ENCODE measurements at places on chromosomes 1 and 21.

GRCh38 chr1:68237040-68237439 lies 4.7 kb upstream of the WLS start:
- DNase-seq: no peak

DNA sequence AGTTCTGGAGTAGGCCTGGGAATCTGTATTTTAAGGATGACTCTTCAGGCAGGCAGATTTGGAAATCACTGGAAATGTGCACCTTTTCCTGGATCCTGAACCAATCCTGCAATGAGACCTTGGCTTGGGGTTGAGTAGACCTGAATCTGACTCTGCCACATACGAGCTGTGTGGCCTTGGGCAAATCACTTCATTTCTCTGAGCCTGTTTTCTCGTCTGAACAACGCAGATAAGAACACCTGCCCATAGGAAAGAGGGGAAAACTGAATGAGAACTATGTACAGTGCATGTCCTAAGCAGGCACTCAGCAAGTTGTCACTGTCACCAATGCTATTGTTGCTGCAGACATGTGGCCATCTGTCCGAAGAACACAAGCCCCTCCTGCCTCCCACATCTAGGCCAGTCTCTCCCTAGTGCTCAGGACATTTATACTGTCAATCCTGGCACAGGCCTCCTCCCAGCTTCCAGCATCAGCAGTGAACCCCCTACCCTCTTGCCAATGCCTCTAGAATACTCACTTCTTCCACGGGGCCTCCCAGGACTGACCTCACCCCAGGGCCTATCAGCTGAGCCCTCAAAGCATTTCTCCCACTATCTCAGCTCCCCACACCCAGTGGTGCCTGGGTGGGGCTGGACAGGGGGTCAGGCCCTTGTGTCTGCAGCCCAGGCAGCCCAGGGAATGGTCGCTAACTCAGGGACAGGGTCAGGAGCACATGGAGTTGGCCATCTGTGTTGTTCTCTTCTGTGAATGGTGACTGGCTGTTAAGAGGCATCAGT lies 88.8 kb upstream of the ZBTB40 start:
- DNase-seq: no peak

- DNase-seq: no peak
Observed at GRCh38 chr1:27489501-27489972, 430 bp downstream of the WASF2 start.

GRCh38 chr1:98870959-98871903 lies 133.4 kb downstream of the PLPPR5 start:
- no peak for DNase-seq

GRCh38 chr1:186375929-186376319 lies 286 bp downstream of the ODR4 start:
- DNase-seq: no peak

DNA sequence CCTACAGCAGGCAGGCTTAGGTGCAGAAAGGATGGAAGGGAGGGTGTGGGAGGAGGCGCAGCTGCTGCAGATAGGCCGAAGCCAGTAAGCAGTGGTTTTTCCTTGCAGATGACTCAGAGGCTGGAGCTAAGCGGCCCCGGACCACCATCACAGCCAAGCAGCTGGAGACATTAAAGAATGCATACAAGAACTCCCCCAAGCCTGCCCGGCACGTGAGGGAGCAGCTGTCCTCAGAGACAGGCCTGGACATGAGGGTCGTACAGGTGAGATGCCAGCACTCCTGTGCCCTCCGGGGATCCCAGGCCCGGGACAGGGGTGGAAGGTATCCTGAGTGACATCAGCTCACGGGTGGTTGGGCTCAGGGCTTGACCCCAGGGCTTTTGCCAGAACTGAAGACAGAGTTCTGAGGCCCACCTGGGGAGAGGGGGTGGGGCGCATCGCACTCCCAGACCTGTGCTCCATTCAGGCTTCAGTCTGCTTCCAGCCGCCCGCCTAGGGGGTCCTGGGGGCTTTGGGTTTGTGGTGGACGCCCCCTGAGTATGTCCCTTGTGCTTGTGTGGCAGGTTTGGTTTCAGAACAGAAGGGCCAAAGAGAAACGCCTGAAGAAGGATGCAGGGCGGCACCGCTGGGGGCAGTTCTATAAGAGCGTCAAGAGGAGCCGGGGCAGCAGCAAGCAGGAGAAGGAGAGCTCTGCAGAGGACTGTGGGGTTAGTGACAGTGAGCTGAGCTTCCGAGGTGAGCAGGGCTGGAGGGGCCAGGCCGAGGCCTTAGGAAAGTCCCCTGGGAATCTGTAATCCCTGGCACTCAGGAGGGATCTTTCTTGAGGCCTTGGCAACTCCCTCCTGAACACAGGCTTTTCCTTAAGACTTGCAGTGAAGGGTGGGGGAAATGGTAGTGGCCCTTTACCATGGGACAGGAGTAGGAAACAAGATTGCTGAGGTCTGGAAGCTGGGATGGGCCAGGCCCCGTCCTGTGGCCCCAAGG lies 41.5 kb downstream of the LHX4 start:
- DNase-seq: no peak

DNA sequence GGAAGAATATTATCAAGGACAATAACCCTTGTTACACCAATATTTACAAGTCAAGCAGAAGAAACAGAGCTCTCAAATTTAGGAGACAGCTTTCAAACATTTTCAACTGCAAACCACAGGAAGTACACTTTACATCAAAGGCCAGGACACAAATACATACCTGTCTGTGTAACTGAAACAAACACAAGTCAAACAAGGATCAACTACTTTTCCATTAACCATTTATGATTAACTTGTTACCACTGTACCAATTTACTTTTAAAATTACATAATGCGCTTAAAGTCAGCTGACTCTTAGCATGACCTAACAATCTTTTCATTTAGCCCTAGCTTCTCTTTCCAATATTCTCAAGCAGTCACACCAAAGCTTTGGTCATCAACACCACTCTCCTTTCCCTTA lies 43.5 kb downstream of the TRIM33 start:
- DNase-seq: no peak

DNA sequence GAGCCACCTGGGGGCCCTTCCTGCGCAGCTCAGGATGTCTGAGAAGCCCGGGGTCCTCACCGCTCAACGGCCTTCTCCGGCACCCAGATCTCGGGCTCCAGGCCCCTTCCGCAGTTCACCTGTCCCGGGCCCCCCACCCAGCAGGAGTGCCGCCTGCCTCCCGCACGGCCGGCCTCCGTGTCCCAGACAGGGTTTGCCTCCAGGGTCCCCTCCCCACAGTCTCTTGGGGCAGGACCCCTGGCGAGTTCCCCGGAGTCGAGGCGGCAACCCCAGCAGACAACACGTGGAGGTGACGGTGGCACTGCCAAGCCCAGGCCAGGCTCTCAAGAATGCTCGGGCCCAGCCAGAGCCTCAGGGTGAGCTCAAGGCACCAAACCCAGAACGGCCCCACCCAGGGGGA lies 22.4 kb upstream of the TTLL10 start:
- DNase-seq: no peak

DNA sequence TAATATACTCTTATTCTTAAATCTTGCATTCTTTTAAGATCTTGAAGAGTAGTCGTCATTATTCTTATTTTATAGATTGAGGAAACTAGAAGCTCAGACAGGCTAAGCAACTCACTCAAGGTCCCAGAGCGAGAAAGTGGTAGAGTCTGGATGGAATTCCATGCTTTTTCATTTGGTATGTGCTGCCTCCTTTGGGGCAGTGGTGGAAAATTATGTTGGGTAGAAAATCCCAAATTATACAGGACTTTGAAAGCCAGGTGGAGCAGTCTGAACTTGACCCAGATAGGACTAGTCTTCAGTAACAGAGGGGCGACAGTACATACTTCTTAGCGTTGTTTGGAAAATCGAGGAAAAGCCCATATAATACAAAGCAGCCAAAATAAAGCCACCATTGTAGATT lies 205.6 kb downstream of the ATG4C start:
- no peak for DNase-seq

GRCh38 chr1:76955652-76956051 lies 88.4 kb downstream of the ST6GALNAC5 start:
- DNase-seq: no peak

DNA sequence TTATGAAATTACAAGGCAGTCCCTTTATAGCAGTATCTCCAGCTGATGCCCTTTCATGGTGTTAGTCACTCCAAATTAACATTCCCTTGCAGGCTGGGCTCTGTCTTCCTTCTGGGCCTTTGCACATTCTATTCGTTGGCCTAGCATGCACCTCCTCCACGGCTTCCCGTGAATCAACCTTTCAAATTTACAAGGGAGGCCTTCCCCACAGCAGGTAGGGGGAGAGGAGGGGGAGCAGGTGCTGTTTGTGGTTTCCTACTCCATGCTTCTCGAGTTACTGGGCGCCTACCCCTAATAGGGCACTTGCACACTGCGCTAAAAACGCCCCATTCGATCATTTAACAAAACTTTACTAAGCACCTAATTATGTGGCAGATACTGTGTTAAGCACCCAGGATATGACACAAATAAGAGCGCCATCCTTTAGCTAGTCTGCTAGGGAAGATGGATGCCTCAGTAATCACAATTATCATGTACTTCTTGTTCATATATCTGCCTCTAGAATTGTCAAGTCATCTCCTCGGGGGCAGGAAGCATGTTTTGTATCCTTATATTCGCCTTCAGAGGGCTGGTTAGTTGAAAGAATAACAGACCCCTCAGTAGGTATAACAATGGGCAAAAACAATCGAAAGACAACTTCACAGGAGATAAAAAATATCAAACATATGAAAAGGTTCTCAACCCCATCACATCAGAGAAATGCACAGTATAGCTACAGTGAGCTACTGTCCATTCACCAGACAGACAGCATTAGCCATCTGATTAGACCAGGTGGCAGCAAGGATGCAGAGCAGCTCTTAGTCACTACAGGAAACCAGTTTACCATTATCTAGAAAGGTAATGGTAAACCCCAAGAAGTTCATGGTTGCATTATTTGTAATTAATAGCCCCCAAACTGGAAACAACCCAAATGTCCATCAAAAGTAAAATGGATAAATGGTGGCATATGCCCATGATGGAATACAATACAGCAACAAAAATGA lies 1.7 kb upstream of the ADAR start:
- DNase-seq: no peak
